ENCODE measurements at places on chromosomes 2 and 18.

DNA sequence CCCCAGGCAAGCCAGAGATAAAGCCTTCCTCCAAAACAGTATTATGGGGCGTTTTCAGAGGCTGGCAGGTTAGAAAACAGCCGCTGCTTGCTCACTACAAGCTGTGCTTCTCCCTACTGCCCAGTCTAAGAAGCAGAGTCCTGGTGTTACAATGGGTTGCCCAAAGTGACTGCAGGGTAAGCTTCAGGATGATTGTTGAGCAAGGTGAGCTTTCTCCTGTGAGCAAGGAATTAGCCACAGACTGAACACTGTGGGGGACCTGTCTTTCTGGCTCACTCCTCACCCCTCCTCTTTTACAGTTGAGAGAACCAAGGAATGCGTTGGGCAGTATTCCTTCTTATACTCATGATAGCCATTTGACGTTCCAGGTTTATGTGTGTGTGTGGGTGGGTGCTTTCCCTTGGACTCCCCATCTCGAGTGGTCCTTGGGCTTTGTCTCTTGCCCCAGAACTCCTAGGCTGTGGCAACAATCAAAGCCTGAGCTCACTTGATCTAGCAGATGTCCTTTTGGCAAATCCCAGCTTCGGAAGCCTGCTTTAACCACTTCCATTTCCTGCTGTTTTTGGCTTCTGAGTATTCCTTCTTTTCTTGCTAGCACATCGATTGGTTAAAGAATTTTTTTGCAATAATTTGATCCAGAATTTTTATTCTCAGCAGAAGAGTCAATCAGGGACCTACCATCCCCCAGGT, 47.5 kb downstream of the KDM3A start:
- DNase-seq, result no peak

GRCh38 chr2:120369250-120369649, 23.3 kb downstream of the INHBB start:
- no peak for DNase-seq

- no peak for DNase-seq
Measured at GRCh38 chr2:199987586-199987985, 32.2 kb downstream of the MAIP1 start.

- DNase-seq, result no peak
Measured at GRCh38 chr18:24153397-24153796, 14.5 kb downstream of the CABYR start.

DNA sequence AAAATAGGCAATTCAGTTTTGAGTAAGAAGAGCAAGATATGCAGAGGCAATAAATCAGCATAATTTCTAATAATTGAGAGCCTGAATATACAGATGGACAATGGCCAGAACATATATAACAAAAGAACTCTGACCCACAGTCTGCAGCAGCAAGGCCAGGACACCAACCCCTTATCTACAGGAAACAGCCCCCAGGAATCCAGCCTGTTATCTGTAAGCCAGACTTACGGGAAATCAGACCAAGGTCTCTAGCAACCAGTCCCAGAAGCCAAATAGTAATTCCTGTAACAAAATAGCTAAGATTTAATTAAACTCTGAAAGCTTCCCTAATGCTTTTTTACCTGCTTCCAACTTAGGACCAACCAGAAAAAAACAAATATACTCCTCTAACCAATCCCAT, 434.5 kb upstream of the GYPC start:
- no peak for DNase-seq

DNA sequence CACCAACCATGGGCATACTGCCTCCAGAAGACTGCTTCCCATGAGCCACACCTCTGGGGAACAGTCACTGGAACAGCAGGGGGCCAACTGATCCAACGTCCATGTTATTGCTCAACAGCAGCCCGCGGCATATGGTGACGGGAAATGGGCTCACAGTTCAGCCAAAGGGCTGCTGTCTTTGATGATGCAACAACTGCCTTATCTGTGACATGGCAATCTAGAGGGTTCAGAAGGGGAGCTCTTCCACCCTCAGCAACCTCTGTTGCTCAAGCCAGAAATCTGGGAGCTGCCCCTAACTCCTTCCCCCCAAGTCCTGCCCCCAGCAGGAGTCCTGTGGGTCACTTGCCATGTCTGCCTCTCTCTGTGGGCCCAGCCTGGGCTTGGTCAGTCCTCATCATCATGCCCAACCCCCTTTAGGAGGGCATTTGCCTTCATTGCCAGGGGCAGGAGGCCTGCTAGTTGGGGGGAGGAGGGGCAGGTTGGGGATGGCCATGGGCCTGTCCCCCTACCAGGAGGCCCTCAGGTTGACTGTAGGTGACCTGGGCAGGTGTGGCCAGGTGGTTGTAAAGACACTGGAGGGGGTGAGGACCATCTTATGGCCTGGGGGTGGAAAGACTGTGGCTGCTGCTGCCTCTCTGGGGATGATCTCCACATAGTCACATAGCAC, 212.9 kb downstream of the CYP26B1 start:
- DNase-seq, result no peak
